ELR (cell line): ENCODE measurements at places on chromosomes 3 and 15.

DNA sequence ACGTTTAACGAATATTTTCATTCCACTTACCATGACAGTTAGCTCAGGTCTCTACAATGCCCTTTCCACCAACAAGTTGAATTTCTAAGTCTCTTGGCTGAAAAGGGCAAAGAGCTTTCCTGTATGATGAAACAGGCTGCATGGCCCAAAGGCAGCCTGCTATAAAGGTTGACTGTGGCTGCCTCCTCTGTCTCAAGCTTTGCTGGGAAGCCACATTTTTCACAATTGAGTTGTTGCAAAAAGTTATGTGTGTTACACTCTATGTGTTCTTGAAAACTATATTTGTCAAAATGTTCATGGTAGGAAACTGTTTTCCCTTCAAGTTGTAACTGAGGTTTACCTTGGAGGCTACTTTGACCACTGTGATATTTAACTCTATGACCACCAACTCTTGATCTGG lies 49.5 kb downstream of the DZIP1L start:
- DNase-seq, result no peak

GRCh38 chr15:101025501-101025885 lies 106.3 kb downstream of the LRRK1 start:
- no peak for DNase-seq

DNA sequence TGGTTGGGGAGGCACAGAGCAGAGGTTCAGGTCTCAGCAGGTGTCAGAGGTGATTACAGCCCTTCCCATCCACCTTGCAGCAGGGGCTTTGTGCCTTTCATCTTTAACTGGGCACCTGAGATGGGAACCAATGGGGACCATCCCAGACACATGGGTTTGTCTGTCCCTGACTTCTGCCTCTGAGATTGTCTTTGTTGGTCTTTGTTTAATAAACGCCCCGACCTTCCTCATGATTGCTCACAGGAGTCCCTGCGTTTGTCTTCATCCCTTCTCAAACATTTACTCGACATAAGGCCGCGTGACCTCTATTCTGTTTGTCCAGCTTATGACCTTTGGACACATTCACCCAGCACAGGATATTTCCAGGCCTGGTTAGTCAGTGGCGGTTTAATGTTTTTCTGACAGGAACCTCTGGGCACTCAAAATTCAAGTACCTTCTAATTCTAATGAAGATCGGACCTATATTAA lies 5.9 kb downstream of the ZSCAN2 start:
- DNase-seq, result no peak

GRCh38 chr3:48014358-48014757 lies 1.9 kb downstream of the MAP4 start:
- DNase-seq, result no peak

GRCh38 chr3:4447295-4447999 lies 19.6 kb downstream of the SUMF1 start:
- DNase-seq, result no peak

DNA sequence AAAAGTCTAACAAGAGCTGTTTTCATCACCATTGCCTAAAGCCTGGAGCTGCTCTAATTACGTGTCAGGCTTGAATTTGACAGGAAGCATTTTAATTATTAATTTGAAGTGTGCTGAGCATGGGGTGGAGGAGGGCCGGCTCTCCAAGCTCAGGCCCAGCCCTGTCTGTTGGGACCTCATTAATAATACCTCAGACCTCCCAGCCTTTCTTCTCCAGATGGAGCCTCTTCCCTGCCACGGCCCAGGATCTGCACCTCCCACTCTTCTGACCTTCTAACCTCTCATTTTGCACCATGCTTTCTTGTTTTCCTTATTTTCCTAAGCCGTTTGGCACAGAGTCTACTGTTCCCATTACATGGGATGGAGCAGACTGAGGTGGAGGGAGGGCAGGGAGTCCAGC lies 30.0 kb downstream of the INSYN1 start:
- DNase-seq, result no peak

DNA sequence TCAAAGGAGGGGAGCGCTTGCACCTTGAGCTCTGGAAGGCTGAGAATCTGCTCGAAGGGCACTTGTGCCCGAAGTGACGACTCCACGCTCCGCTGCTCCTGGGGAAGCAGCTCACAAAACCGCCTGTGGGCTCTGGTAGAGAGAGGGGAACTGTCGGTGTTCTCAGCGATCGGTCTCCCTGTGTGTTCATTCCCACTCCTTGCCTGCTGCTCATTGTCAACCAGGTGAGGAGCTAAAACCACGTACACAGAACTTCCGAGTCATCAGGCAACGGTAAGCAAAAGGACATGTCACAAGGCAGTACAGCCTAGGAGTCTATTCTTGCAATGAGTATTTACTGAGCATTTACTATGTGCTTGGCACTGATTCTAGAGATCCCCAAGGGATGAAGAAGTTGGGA lies 1.5 kb downstream of the CIB1 start:
- DNase-seq, result no peak

DNA sequence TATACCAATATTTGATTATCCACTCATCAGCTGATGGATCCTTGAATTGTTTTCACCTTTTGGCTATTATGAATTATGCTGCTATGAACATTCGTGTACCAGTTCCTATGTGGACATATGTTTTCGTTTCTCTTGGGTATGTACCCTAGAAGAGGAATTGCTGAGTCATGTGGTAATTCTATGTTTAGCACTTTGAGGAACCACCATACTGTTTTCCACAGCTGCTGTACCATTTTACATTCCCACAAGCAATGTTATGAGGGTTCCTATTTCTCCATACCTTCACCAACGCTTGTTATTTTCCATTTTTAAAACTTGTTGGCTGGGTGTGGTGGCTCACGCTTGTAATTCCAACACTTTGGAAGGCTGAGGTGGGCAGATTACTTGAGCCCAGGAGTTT lies 62.9 kb downstream of the RPLP1 start:
- no peak for DNase-seq

- DNase-seq, result no peak
These were observed 226.6 kb downstream of the ALCAM start for GRCh38 chr3:105593315-105593714.
